Hematopoietic multipotent progenitor cell treated with erythropoietin and hydrocortisone succinate and interleukin-3 and kit ligand, for 6 days (in vitro differentiated cells): ENCODE measurements at places on chromosomes 3 and 15.

DNA sequence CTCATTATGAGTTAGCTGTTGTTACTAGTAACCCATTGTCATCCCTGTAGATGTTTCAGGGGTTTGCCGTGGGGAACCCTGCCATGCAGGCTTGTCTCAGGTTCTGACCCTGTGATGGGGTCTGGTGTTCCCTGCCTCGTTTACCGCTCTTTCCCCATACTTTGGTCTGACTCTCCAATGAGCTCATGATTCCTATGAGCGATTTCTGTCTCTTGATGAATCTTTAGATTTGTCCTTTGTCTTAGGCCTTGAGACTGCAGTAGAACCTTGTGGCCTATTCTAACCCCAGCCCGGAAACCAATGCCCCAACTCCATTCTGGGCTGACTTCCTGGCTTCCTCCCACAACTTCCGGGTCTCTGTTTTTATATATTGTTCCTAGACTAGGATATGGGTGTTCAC lies 11.3 kb upstream of the IQGAP1 start:
- peak; percentile 68 for DNase-seq

GRCh38 chr3:127457094-127457475 lies 133.4 kb downstream of the TPRA1 start:
- no peak for DNase-seq

DNA sequence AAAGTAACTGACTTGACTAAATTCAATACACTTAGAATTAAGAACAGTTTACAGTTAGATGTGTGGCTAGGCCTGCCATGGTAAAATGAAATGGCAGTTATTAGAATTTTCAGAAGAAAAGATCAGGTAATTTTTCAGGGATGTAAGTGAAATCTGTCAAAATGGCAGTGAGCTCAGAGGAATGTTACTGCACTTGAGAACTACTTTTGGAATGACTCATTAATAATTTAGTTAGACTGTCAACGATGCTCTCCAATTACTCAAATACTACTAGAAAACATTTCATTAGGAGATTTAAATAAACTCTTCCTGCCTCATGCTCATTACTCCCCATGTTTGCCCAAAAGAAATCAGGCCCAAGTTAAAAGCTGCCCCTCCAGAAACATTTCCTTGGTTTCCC lies 84.4 kb downstream of the RFTN1 start:
- DNase-seq: no peak

DNA sequence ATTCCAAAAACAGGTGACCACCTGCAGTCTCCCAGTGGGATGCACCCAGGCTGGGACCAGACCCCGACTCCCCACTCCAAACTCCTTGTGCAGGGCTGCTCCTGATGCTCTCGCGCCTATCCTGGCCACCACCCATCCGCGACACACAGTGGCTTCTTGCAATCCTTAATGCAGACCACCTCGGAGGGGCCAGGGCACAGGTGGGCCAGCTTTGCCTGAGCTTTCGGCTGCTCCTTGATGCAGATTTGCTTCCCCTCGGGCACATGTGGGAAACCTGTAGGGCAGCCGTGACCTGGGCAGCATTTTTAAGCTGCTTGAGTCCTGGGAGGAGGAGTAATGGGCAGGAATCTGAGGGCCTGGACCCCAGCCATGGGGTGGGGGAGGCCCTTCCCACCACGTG lies 18.9 kb downstream of the SLC6A11 start:
- DNase-seq: no peak

DNA sequence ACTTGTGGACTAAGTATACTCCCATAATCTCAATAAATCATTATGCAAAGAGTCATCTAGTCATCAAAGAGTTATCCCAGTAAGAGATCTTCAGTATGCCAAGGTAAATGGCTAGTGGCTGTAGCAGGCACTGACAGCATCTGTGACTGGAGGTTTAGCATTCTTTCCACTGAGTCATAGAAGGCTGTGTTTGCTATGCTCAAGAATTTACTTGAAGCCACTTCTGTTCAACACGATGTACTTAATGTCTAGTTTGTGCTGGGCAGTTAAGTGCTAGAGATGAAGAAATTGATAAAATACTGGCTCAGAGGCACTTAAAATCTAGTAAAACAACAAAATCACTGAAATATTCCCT lies 13.0 kb downstream of the ZBED2 start:
- no peak for DNase-seq

DNA sequence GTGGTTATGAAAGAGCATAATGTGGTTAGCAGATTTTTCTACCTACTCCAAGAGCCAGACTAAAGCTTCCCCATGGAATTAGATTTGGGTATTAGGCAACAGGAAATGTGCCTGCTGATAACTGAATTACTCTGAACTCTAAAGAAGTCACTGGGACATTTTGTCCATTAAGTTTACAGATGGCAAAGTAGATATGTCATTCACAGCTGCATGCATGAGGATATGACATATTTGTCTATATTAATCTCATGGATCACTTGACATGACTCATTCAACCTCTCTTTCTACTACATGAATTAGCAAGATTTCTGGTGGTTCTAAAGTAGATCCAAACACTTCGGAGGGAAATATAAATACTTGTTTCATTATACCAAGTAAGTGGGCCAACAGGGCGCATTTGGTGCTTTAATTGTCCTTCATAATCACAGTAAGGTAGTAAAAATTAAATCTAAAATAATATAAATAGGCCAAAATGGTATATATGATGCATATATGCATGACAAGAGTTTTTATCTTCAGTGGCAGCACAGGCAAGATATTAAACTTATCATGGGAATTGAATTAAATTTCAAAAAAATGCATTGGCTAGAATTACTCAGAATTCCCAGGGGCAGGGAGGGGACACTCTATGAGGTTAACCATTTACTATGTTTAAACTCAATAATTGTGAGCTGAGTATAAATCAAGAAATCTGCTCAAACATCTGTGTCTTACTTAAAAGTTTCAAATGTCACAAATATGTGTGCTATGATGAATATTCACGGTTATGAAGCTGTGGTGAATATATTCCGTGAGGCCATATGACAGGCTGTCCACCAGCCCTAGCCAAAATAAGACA lies 365.3 kb upstream of the KCNMB2 start:
- DNase-seq: peak; percentile 91

DNA sequence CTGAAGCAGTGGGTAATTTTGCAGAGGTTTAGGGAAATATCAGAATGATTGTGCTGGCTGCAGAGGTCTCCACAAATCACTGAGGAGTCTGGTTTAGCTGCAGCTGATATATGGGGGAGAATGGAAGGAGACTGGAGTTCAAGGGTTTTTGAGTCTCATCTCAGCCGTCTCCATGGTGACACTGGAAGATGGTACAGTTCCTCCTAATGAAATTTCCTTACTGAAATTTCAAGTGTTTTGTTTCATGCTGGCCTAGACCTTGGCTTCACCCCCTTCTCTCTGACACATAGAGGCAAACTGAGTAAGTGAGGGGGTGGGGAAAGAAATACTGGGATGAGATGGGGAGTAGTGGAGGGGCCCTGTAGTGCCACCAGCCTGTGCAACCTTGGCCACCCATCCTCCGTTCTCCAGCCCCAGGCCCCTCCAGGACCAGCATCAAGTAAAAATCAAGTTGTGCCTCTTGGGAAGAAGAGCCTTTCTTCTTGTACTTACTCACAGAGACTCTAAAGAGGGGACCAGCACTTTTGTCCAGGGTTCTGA lies 17.8 kb upstream of the MORF4L1 start:
- no peak for DNase-seq

DNA sequence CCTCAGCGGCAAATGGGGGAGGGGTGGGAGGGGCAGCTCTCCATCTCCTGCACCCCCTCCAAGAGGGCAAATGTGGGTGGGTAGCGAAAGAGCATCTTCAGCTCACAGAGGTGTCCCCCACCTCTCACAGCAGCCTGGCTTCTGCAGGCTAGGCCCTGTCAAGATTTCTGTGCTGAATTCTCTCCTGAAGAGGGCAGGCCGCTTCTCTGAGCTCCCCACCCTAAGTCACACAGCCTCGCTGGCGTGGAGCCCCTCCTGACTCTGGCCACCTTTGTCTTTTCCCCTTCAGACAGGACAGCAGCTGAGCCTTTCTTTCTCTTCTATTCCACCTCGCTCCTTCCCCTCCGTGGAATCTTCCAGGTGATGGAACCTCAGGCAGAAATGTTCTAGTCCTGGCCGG lies 26.3 kb upstream of the ADAMTS7 start:
- no peak for DNase-seq

DNA sequence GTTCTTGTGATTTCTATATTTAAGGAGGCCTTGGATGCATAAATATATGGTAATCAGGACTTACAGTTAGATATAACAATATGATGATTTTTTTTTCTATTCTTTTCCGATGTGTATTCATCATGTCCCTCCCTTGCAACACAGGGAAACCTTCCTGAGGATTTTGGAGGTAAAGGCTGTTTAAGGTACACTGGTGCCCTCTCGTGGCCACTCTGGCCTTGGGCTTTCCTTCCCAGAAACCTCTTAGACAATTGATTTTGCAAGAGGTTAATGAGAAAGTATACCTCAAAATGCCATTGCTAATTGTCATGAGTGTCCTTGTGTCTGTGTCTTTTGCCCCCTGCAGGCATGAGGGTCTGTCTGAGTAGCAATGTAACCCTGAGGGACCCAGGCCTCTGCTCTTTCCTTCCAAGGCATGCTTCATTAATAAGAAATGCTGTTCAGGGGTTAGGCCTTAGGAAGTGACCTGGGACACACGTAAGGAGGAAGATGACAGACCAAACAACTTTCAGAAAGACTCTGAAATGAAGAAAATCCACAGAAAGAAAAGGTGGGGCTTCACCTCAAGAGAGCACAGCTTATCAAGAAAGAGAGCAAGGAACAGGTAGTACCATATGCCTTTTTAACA lies 70.3 kb upstream of the PPP2R3A start:
- DNase-seq: peak; percentile 76

GRCh38 chr3:181782306-181782954 lies 70.7 kb downstream of the SOX2 start:
- DNase-seq: no peak

GRCh38 chr3:12308517-12308916 lies 19.6 kb downstream of the PPARG start:
- DNase-seq: no peak
